Fibroblast of pulmonary artery (primary cell): ENCODE measurements at places on chromosomes 11 and 22.

DNA sequence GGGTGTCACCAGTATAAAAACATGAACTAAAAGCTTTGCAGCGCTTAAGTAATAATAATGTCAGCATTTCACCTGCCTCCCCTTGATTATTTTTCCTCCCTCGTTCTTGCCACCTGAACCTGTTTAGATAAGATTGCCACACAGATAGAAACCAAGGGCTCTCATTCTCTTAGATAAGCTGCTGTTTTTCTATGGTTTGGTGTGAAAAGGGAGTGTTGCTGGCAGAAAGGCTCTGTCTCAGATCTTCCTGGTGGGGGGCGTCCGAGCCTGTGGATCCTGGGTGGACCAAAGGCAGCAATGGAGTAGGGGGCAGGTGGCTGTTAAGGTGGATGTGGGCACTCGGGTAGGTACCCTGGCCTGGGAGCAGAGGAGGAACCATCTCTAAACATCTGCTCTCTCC, 147.5 kb downstream of the ST3GAL4 start:
- no peak for DNase-seq

DNA sequence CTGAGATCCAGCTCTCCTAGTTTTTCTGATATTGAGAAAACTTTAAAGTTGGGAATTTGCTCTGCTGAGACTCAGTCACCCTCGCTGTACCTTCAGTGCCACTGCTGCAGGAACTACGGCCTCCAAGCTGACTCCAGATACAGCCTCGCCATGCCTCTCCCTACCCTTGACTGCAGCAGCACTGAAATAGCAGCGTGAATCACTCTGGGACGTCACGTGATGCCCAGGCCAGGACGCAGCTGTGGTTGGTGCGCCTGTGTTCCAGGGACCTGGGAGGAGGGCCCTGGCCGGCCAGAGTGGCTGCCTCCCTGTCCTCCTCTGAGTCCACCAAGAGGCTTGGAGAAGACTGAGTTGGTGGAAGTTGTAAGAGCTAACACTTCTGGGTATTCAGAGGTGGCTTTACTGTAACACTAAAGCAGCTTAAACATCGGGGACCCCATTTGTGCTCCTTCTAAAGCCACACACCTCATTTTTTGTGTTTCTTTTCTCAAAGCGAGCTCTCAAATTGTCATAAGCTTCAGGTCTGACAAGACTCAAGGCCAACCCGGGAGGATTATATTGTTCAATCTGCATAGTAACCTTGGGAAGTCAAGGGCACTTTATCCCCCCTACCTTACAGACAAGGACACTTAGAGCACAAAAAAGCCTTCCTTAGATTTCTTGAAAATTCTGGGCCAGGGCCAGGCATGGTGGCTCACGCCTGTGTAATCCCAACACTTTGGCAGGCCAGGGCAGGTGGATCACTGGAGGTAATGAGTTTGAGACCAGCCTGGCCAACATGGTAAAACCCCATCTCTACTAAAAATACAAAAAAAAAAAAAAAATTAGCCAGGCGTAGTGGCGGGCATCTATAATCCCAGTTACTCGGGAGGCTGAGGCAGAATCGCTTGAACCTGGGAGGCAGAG, 4.2 kb upstream of the STIP1 start:
- peak; percentile 93 for DNase-seq

DNA sequence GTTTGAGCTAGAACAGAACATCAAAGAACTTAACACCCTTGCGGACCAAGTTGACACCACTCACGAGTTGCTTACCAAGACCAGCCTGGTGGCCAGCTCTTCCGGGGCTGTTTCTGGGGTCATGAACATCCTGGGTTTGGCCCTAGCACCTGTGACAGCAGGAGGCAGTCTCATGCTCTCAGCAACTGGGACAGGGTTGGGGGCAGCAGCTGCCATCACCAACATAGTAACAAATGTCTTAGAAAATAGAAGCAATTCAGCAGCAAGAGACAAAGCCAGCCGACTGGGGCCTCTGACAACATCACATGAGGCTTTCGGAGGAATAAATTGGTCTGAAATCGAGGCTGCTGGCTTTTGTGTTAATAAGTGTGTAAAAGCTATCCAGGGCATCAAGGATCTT, 8.7 kb downstream of the APOL5 start:
- DNase-seq: no peak

DNA sequence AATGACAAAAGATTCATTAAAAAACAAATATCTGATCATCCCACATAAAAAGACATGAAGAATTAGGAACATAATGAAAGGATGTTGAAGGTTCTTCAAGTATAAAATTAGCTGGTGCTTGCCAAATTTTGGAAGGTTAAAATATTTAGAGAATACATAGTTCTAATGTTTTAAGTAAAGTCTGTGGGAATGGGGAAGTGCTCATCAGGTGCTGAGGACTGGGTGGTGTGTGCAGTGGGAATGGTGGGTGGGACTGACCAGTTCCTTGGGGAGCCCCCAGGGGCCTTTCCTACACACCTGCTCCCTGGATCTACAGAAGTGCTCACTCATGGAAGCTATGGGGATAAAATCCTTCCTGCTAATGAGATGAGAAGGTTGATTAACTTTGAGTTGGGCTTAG, 11.8 kb downstream of the LDLRAD3 start:
- no peak for DNase-seq

GRCh38 chr11:14446701-14447169, 52.9 kb downstream of the COPB1 start:
- peak; percentile 51 for DNase-seq

- DNase-seq: no peak
These were observed 24.8 kb upstream of the LINC01488 start for GRCh38 chr11:69456712-69457111.
